Esophagus muscularis mucosa (tissue), 4 donors: ENCODE measurements at places on chromosomes 7 and 10. TPM values are rescaled to one million over a fixed set of nuclear protein-coding genes. Genes with fewer than 3 reads are reported as not detected.
A peak's percentile ranks its signal among the peaks of the same experiment; 100 is the strongest.

DNA sequence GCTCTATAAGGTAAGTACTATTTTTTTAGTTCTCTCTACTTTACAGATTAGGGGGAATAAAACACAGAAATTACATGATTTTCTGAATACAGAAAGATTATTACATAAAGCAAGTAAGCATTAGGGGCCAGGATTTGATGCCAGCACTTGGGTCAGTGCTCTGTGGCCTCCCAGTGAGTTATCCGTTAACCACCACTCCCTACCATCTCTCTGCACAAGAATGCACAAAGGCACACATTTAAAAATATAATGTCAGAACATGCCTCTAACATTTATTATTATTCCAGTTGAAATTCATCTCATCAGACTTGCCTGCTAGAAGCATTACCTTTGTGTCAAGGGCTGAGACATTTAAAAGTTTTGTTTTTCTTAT, 59.0 kb downstream of the MET start:
- DNase-seq = no peak

- DNase-seq = no peak
These were observed 28.9 kb downstream of the COL17A1 start for GRCh38 chr10:104056619-104057273.

GRCh38 chr10:22750131-22750530, 35.8 kb upstream of the PIP4K2A start:
- DNase-seq = no peak

- DNase-seq = peak; percentile 89
These were observed at the start of gene FRMPD2 for GRCh38 chr10:48274636-48275035. FRMPD2 (minus strand) TSS chr10:48274696; CDS start chr10:48274567, 129 bp downstream.

DNA sequence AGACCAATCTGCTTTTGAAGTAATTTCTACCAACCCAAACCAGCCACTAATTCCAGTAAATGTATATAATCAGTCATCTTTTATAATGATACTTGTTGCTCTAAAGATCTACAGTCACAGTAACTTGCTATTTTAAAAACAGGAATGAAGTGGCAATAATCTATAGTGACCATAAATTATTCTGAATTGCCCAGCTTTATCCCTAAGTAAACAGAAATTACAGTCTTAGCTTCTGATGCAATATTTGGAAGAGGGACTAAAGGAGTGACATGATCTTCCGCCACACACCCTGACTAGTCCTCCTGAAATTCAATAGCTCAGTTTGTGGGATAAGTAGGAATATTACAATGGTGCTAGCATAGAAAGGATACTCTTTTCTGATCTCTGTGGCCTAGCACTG, 96.1 kb downstream of the ATE1 start:
- no peak for DNase-seq

GRCh38 chr10:6689036-6689435, 109.0 kb upstream of the PRKCQ start:
- DNase-seq = no peak

GRCh38 chr7:116588225-116588624, 63.4 kb downstream of the CAV1 start:
- DNase-seq = no peak

- DNase-seq = no peak
These were observed 148.0 kb downstream of the ANKRD7 start for GRCh38 chr7:118372530-118372929.

DNA sequence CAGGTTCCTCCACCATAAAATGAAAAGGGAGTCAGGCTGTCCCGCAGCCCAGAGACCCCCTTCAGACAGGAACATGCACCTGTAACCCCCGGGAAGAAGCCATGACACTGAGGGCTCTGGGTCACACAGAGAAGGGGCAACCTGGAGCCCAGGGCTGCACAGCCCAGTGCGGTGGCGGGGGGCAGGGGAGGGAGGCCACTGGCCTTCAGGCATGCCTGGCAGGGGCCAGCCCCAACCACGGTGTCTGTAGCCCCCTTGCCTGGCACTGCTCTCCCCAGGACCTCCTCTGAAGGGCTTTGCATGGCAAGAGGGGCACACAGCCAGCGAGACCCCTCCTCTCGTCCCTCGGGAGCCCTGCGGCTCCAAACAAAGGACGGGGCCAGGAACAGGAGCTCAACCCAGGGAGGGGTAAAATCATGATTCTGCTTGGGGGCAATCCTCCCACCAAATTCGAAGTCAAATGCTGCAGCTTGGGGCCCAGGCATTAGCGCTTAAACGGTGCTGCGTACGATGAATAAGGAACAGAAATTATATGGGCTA, 235.1 kb downstream of the MAD1L1 start:
- DNase-seq = no peak

GRCh38 chr7:72309476-72309875, 102.7 kb downstream of the CALN1 start:
- DNase-seq = no peak

DNA sequence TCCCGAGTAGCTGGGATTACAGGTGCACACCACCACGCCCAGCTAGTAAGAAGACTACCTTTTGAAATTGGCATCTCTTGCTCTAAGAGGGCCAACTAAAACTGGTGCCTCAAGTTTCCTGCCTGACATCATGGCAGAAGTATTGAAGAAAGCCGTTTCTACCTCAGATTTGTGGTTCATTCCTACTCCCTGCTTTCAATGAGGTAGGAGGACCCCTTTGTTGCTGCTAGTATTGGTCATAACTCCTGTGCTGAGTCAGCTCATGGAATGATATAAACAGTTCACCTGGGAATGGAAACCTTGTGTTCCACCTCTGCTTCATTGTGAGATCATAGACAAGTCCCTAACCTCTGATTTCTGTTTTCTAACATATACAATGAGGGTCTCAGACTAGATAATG, 82.8 kb downstream of the CDK6 start:
- no peak for DNase-seq

DNA sequence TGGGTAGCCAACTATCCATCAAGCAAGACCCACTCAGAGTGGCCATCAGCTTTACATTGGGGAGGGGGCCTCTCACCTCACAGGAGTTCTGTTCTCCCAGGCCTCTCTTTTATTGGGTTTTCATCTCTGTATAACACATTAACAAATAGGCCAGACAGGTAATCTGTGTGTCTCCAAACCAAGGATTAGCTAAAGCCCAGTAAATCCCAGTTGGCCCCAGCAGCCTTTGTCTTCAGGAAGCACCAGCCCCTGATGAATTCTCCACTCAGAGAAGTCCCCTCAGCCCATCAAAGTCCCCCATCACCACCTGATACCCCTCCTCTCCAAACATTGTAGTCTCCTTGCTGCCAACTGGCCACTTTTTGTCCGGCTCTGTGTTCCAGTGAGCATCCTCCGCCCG, 16.9 kb upstream of the SLF2 start:
- DNase-seq = peak; percentile 87

DNA sequence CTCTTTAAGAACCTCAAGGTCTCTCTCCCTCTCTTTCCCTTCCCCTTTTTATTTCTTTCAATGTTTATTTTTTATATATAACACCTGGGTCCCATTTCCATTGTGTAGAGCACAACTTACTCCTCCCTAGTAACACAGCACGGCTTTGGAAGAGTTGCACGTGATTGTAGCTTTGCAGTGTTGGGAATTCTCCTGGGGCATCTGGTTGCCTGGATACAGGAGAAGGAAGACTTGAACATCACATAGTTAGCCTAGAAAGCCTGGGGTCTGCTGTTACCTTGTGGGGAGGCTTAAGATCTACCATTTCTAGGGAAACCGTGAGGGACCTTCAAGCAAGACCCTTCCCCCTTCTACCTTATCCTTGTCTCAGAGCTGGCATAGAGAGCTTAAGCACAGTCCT, 41.1 kb upstream of the NFKB2 start:
- no peak for DNase-seq

DNA sequence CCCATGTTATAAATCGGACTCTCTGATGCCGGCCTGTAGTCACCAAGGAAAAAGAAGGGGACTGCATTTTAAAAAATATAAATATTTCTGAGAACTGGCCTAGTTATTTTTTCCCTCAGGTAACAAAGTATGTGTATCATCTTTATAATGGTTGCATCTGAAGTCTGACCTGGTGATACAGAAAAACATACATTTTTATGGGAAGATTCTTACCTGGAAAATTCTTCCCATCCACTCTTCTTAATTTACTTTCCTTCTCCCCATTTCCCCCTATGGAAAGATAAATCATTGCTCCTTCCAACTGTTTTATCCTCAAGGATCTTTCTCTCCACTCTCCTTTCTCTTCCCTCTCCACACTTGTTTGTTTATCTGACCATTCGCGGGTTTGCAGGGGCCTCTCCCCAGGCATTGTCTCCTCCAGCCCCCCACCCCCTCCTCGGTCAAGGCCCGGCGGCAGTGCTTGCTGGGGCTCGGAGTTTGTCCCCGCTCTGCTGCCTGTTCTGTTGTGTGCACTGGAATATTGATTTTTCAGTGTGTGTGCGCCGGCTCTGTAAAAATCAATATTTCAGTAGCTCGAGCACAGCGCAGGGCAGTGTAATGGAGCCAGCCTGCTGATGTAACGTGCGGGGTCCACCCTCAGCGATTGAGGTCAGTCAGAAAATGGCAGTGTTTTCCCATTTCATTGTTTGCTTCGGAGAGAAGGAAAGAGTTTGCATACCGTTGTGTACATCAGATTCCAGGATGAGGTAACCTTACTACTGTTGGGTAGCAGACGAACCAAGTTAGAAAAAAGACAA, 199.5 kb upstream of the NFE2L3 start:
- peak; percentile 53 for DNase-seq

The SLC26A4 gene
- 1.2 TPM for total RNA-seq

The SLC26A5 gene
- total RNA-seq = not detected

The CPXM2 gene
- 150 TPM for total RNA-seq

The GIGYF1 gene
- total RNA-seq = 33.5 TPM

The OTUD1 gene
- 19.1 TPM for total RNA-seq

The PDZD7 gene
- under 0.01 TPM for total RNA-seq

The TUBB8 gene
- not detected for total RNA-seq

The SCIN gene
- 1.0 TPM for total RNA-seq

The PNLIP gene
- total RNA-seq = not detected

The RELN gene
- 4.9 TPM for total RNA-seq
